Caco-2 (cell line): ENCODE measurements at places on chromosomes 7 and 10. TPM values are rescaled to one million over a fixed set of nuclear protein-coding genes. Genes with fewer than 3 reads are reported as not detected.

Gene FBXO24
- 1.4 and 1.5 TPM in 2 replicates for total RNA-seq

Gene PAPSS2
- total RNA-seq = 4.3 and 6.2 TPM in 2 replicates

DNA sequence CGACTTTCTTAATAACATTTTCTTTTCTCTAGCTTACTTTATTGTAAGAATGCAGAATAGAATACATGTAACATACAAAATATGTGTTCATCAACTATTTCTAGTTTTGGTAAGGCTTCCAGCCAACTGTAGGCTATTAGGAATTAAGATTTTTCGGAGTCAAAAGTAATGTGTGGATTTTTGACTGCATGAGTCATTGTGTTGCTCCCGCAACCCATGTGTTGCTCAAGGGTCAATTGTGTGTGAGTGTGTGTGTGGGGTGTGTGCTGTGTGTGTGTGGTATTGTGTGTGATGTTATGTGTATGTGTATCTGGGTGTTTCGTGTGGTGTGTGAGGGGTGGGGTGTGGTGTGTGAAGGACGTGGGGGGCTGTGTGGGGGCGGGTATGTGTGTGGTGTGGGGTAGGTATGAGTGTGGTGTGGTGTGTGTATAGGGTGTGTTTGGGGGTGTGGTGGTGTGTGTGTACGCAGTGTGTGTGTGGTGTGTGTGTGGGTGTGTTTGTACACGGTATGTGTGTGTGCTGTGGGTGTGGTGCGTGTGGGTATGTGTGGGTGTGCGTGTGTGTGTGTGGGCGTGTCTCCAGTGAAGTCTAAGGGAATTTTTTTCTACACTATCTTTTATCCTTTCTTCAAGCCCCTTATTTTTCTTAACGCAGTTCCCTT, 60.5 kb downstream of the RSU1 start:
- no peak for DNase-seq
- H3K36me3 ChIP-seq = no peaks in the 10 kb centered on the region; the same call in 1 of the 2 replicates
- no peaks in the 10 kb centered on the region for H3K27me3 ChIP-seq
- no peak overlapping the region for H3K4me3 ChIP-seq

GRCh38 chr7:94182721-94183120, 178.6 kb upstream of the BET1 start:
- peaks cover 25% of the 10 kb centered on the region for H3K4me1 ChIP-seq
- no peak overlapping the region for H3K4me3 ChIP-seq
- DNase-seq = no peak
- H3K27me3 ChIP-seq = no peaks in the 10 kb centered on the region

DNA sequence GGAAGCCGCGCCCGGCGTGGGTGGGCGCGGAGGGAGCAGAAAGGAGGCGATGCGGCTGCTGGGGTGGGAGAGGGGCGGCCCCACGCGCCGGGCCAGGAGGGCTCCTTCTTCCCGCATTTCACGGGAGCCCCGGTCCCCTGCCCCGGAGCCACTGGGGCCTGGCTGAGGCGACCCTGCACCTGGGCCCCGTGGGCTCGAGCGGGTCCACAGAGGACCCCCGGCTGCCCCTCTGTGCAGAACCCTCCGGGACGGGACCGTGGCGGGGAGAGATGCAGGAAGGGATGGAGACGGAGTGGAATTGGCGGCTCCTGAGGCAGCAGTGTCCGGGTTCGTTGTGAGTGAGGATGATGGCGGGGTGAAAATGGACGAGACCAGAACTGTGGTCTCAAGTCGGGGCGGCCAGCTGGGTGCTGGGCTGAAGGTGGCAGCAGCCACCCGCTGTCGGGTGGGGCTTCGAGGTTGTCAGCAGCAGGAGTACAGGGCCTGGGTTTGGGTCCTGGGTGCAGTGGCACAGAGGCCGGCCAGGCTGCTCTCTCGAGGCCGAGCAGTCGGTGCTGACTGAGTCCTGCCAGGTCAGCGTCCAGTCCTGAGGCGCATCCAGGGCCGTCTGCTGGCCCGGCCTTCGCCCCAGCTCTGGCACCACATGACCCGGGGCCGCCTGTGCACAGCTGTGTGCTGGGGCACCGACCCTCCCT, 80.4 kb downstream of the VIPR2 start:
- no peaks in the 10 kb centered on the region for H3K36me3 ChIP-seq
- H3K27ac ChIP-seq = no peak overlapping the region
- H3K27me3 ChIP-seq = no peaks in the 10 kb centered on the region
- no peak for DNase-seq

GRCh38 chr10:58780476-58780875, 267.8 kb downstream of the BICC1 start:
- no peak overlapping the region for H3K27ac ChIP-seq
- no peaks in the 10 kb centered on the region for H3K27me3 ChIP-seq
- no peaks in the 10 kb centered on the region for H3K36me3 ChIP-seq
- H3K4me3 ChIP-seq = no peak overlapping the region
- peaks cover 40% of the 10 kb centered on the region for H3K4me1 ChIP-seq

DNA sequence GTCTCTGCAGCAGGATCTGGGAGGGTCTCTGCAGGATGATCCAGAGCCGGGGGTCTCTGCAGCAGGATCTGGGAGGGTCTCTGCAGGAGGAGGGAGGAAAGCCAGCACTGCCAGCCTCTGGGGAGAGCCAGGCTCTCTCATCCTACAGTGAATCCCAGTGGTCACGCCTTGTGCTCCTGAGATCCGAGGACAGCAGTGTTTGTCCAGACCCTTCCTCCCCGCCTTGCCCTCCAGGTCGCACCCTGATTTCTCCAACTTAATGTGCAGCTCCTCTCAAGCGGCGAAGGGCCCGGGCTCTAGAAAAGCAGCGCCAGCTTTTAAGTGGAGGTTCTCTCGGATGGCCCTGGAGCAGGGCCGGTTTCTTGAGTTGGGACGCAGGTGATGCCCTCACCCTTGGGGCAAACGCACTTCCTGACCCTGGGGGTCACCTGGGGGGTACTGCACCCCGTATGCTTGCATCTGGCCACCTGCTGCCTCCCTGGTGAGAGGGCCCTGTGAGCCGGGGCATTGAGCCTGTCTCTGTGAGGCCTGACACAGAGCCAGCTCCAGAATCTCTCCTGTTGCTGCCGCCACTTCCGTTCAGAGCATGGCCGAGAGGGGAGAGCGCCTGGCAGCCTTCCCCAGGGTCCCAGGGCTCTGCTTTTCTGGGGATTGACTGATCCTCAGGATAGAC, 111.6 kb downstream of the ACTR3B start:
- H3K27me3 ChIP-seq = no peaks in the 10 kb centered on the region
- no peaks in the 10 kb centered on the region for H3K36me3 ChIP-seq
- H3K4me1 ChIP-seq = no peaks in the 10 kb centered on the region
- no peak overlapping the region for H3K27ac ChIP-seq

GRCh38 chr10:130232166-130233034, 96.2 kb downstream of the GLRX3 start:
- no peaks in the 10 kb centered on the region for H3K27me3 ChIP-seq
- no peak overlapping the region for H3K27ac ChIP-seq
- H3K4me1 ChIP-seq = no peaks in the 10 kb centered on the region
- H3K36me3 ChIP-seq = no peaks in the 10 kb centered on the region

- peaks cover 42% of the 10 kb centered on the region for H3K4me1 ChIP-seq
- DNase-seq = no peak
- no peak overlapping the region for H3K27ac ChIP-seq
- no peaks in the 10 kb centered on the region for H3K27me3 ChIP-seq
- no peak overlapping the region for H3K4me3 ChIP-seq
- H3K36me3 ChIP-seq = no peaks in the 10 kb centered on the region
Observed at GRCh38 chr7:77651575-77652162, 44.6 kb upstream of the RSBN1L start.

DNA sequence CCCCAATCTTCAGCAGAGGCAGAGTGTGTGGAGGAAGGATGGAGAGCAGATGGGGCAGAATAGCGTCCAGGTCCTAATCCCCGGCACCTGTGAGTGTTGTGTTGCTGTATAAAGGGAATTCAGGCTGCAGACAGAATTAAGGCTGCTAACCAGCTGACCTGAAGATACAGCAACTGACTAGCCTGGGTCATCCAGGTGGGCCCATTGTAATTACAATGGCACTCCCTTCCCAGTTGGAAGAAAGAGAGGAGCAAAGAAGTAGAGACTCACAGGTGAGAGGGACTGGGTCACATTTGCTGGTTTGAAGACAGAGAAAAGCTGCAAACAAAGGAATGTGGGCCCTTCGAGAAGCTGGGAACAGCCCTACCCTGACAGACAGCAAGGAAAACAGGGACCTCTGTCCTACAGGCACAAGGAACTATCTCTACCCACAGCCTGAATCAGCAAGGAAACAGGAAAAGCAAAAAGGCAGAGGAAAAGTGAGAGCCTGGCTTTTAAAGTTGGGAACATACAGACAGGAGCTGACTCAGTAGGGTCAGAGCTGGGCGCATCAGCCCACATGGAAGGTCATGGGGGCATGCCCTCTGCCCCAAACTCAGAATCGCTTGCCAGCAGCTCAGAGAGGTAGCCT, 11.6 kb upstream of the TMEM72 start:
- H3K4me3 ChIP-seq = no peak overlapping the region
- no peaks in the 10 kb centered on the region for H3K4me1 ChIP-seq
- DNase-seq = no peak
- H3K36me3 ChIP-seq = no peaks in the 10 kb centered on the region
- H3K27ac ChIP-seq = no peak overlapping the region

- H3K4me3 ChIP-seq = no peak overlapping the region
- no peaks in the 10 kb centered on the region for H3K4me1 ChIP-seq
- peaks cover 1% of the 10 kb centered on the region for H3K36me3 ChIP-seq
- H3K27me3 ChIP-seq = no peaks in the 10 kb centered on the region
Observed at GRCh38 chr7:127810113-127810512, 158.1 kb downstream of the SND1 start.

DNA sequence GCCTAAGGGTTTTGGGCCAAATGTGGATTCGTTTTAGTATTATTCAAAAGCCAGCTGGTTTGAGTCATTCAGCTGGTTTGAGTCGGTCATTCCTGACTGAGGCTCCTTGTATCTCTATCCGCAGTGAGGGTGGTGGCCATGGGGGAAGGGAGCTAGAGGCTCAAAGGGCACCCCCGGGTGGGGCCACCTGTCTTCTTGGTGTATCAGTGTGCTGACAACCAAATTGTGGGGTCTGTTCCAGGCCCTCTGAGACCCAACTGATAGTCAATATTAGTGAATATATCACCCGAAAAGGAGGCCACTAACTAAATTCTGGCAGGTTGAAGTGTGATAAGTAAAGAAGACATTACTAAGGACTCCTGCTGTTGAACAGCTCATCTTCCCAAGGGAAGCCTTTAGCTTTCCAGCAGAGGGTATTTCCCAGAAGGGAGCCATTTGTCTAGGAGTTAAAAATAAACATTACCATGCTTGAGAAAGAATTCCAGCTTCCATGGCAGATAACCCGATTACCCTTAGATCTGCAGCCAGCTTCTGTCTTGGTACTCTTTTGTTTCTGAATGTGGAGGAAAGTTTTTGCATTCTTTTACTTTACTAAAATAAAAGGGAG, 29.9 kb upstream of the DDX50 start:
- H3K36me3 ChIP-seq = no peaks in the 10 kb centered on the region
- no peak overlapping the region for H3K27ac ChIP-seq
- H3K4me3 ChIP-seq = no peak overlapping the region
- no peak for DNase-seq

DNA sequence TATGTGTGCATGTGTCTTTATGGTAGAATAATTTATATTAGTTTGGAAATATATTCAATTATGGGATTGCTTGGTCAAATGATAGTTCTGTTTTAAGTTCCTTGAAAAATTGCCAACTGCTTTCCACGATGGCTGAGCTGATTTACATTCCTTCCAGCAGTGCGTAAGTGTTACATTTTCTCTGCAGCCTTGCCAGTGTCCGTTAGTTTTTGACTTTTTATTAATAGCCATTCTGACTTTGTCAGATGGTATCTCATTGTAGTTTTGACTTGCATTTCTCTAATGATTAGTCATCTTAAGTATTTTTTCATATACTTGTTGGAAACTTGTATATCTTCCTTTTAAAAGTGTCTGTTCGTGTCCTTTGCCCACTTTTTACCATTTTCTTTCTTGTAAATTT, 434.2 kb upstream of the POT1 start:
- DNase-seq = no peak
- no peaks in the 10 kb centered on the region for H3K4me1 ChIP-seq
- H3K36me3 ChIP-seq = no peaks in the 10 kb centered on the region
- H3K27me3 ChIP-seq = no peaks in the 10 kb centered on the region
- no peak overlapping the region for H3K27ac ChIP-seq

GRCh38 chr7:114952296-114952695, 30.4 kb downstream of the MDFIC start:
- no peaks in the 10 kb centered on the region for H3K4me1 ChIP-seq
- no peak overlapping the region for H3K4me3 ChIP-seq
- no peak for DNase-seq
- H3K36me3 ChIP-seq = no peaks in the 10 kb centered on the region
- no peak overlapping the region for H3K27ac ChIP-seq

DNA sequence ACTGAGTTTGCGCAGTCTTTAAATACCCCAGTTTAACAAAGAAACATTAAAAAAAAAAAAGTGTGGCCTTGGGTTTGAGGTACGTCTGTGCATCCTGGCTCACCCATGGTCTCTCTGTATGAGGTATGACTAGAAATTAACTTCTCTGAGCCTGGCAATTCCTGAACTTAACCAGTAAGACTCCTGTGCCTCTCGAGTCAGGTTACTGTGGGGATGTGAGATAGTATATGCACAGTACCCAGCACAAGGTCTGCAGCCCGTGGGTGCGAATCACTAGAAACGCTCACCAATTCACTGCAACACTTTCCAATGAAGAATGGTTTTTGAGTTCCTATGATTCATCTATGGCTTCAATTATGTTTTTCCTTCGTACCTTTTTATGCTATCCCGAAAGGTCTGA, 149.9 kb downstream of the SFMBT2 start:
- no peaks in the 10 kb centered on the region for H3K27me3 ChIP-seq
- no peak overlapping the region for H3K4me3 ChIP-seq
- DNase-seq = no peak
- no peak overlapping the region for H3K27ac ChIP-seq
- H3K36me3 ChIP-seq = no peaks in the 10 kb centered on the region
- no peaks in the 10 kb centered on the region; the same call in 1 of the 2 replicates for H3K4me1 ChIP-seq

GRCh38 chr7:24896031-24896501, 83.9 kb downstream of the OSBPL3 start:
- no peaks in the 10 kb centered on the region for H3K27me3 ChIP-seq
- no peak overlapping the region for H3K27ac ChIP-seq
- no peaks in the 10 kb centered on the region; the same call in 1 of the 2 replicates for H3K36me3 ChIP-seq
- DNase-seq = no peak

DNA sequence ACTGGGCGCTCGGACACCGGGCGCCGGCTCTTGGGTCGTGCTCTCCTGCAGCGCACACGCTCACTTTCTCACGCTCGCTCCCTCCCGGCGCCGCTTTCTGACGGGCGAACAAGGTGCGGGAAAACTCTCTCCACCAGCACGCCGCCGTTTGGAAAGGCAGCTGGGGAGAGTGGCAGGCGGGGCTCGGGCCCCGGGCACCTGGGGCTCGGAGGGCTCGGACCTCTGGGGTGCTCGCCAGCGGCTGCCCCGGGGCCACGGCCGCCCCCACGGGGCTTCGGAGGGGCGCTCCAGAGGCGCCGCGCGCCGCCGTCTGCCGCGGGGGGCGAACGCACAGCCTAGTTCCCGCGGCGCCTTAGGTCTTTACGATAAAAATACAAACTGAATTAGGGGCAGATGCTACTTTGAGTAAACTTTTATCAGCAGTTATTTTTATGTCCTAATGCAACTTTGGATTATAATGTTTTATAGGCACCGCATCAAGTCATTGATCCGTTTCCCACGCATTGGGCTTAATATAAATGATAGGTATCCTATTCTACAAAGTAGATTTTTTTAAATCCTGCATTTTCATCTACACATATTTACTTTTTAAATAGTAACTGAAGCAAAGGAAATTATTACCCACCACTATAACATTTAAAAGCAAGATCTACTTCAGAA, 535 bp upstream of the EPC1 start:
- no peaks in the 10 kb centered on the region for H3K36me3 ChIP-seq
- no peaks in the 10 kb centered on the region for H3K27me3 ChIP-seq
- no peak for DNase-seq
- peak overlapping the region; percentile 100 for H3K27ac ChIP-seq
- H3K4me1 ChIP-seq = peaks cover 48% of the 10 kb centered on the region
- peak overlapping the region; percentile 80 for H3K4me3 ChIP-seq
